Cortex of kidney (tissue), 1 donor: ENCODE measurements at places on chromosomes 16 and 17.

DNA sequence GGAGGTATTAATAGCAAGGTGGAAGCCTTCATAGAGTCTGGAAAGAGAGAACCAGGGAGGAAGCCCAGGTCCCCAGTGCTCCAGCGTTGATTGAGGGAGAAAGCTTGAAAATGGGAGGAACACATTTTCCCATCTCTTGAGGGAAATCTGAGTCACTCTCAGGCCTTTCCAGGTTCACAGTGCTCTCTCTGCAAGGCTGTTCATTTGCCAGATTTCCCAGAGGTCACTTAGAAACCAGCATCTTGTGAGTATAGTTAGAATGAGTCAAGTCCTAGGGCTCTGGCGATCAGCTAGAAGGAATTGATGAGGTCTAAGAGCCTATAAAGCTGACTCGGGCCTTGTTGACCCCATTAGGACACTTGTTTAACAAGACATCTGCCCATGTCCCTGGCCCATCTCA lies 17.7 kb upstream of the ZNF594 start:
- DNase-seq, result no peak

DNA sequence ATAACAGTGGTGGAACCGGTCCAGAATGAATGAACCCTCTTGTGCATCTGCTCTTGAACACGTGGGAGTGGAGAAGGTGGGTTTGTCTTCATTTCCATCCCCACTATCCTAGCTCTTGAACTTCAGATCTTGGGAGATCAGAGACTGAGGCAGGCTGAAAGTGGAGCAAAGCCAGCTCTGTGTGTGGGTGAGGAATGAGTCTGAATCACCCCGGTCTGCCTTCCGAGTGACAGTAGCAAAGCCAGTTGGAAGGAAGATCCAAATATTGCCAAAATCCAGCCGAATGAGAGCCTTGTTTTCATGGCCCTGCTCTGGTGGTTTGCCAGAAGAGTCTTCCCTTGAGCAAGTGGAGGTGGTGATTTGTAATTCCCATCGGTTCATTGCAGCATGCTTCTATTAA lies 29.0 kb upstream of the ASIC2 start:
- DNase-seq, result no peak

- DNase-seq, result no peak
These were observed 9.9 kb downstream of the FMNL1 start for GRCh38 chr17:45231481-45232116.

- DNase-seq, result no peak
These were observed 31.5 kb downstream of the LMF1 start for GRCh38 chr16:939311-939710.

DNA sequence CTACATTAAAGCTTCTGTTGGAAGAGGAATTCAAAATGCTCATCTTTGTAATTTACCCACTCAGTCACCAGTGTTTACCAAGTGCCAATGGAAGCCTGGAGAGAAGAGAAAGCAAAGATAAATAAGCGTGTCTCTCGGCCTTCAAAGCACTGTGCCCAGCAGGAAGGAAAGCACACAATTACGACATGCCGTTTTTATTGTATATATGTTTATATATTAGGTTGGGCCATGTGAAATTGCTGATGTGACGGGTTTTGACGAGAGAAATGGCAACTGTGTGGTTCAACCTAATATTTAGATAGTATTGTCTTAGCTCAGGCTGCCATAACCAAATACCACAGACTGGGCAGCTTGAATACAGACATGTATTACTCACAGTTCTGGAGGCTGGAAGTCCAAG lies 79.3 kb upstream of the HSBP1 start:
- no peak for DNase-seq

DNA sequence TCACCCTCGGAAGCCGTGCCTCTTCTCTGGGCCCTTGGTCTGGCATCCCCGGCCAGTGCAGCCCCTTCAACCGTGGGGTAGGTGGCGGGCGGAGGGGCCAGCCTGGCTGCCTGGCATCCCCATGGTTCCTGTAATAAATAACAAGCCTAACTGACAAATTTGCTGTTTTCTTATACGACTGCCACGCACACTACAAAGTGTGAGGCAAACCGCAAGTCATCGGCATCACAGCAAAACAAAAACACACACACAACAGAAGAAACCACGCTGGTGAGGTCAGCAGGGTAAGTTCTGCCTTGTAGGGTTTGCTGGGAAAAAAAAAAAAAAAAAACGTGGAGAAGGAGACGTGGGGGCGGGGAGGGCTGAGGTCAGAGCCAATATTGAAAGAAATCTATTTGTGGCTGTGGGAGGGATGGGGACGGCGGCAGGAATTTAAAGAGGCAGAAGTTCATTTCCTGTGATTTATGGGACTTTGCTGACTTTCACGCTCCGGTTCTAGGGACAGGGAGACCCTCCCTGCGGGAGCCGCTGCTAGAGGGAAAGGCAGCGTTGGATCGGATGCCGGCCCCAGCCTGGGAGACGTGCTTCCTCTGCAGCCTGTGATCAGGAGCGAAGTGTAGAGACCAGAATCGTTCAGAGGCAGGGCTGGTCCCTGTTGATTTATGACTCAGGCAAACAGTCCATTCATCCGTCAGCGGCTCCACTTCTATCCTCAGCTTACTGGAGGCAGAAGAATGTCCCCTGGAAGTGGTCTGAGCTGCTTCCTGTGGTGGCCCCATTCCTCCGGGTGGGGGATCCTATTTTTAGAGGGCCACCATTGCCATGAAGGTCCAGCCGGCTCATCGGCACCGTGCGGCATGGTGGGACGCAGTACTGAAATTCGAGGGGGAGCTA lies 162.8 kb downstream of the FOXL1 start:
- DNase-seq, result no peak

DNA sequence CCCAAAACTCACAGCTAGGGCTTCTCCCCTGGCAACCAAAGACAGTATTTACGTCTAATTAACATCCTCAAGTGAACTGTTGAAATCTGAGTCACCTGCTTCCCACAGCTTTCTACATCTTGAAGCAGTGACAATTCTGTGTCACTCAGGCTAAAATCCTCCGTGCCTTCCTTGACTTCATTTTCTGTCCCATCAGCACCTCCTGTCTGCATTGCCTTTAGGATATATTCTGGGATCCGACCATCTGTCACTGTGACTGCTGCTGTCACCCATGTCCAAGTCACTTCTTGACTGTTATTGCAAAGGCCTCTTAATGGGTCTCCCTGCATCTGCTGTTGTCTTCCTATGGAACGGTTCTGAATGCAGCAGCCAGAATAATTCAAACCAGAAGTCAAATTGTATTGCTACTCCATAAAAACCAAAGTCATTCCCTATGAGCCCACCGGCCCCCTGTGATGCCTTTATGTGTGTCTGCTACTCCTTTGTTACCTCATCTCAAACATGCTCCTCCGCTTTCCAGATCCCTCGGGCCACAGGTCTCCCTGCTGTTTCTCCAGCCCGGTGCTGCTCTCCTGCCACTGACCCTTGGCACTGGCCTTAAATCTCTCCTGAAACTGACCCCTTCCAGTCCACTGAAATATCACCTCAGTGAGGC lies 56.9 kb downstream of the WWP2 start:
- DNase-seq, result no peak

- no peak for DNase-seq
These were observed 38.6 kb downstream of the CREBBP start for GRCh38 chr16:3841729-3842508.
